IPS-NIHi11 (cell line): ENCODE measurements at places on chromosomes 3 and 15.
A peak's percentile ranks its signal among the peaks of the same experiment; 100 is the strongest.

DNA sequence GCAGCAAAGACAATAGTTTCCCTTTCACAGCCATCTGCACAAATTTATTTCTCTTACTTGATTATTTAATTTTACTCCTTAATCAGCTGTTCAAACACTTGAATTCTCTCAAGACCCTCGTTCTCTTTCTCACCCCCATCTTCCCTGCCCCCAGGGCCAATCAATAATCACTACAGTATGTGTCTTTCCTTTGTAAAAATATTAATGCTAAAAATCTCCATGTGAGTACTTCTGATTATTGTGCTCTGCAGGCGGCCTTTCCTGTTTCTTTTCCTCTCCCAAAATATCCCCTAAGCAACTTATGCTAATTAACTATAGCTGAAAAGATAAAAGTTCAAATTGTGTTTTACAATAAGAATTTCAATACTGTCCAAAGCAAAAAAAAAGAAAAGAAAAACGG is 617.0 kb upstream of the CBLB start:
- DNase-seq: no peak

GRCh38 chr3:71305231-71306206 is 278.0 kb downstream of the FOXP1 start:
- peak; percentile 57 for DNase-seq

DNA sequence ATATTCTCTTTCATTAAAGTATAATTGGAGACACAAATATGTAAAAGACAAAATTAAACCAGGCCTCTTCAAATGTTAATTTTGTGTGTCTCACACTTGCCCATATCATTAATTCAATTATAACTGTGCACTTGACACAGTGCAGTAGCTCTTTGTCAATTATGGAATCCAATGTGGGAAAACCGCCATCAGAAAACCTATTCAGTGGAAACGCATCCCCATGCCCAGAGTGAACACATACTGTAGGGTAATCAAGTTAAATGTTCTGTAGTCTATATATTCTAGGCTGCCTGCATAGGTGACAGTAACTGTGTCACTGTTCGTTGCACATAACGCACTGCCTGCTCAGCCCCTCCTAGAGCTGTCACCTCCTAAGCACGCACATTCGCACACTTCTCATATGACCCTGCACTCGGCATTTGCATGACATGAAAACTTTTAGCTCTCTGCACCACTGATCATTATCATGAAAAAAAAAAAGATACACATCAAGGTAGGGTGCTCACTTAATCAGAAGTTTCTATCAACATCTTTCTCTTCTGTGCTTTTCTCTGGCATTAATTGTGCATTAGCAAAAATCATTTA is 63.2 kb downstream of the MEIS2 start:
- DNase-seq: no peak

DNA sequence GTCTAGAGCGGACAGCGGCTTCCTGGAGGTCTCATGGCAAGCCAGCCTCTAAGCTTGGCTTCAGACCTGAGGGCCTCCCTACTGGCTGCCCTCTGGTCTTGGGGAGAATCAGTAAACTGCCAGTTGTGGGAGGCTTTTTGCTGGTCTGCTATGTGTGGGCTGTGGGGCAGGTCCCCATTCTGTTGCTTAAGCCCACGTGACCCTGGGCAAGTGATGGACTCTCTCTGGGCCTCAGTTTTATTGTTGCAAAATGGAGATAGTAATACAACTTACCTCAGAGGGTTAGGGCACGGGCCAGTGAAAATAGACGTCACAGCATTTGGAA is 61.7 kb downstream of the SLC6A6 start:
- no peak for DNase-seq

- DNase-seq: no peak
These were observed 427.5 kb upstream of the ALCAM start for GRCh38 chr3:104939196-104939595.

DNA sequence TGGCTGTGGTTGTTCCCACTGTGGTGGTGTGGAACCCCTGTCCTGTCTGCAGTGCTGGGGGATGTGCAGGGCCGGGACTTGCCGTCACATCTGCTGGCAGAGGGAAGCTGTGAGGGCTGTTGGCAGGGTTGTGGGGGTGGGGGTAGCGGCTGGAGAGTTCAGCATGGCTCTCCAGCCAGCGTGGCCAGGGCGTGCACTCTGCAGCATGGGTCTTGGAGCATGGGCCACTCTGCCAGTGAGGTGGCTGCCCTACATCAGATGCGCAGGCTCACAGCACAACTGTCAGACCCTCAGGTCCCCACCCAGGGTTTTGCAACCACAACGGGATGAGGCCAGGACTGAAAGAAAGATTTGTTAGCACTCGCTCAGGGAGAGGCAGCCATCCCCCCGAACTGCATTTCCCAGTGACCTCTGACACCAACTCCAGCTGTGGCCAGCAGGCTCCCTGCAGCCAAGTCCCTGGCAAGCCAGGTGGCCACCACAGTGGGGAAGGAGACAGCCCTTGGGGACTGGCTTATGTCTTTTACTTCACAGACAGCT is 237.7 kb upstream of the LYSMD4 start:
- no peak for DNase-seq

GRCh38 chr15:78059110-78059839 is 18.2 kb downstream of the TBC1D2B start:
- no peak for DNase-seq
